ENCODE measurements at places on chromosomes 3 and 15. TPM values are rescaled to one million over a fixed set of nuclear protein-coding genes. Genes with fewer than 3 reads are reported as not detected.

DNA sequence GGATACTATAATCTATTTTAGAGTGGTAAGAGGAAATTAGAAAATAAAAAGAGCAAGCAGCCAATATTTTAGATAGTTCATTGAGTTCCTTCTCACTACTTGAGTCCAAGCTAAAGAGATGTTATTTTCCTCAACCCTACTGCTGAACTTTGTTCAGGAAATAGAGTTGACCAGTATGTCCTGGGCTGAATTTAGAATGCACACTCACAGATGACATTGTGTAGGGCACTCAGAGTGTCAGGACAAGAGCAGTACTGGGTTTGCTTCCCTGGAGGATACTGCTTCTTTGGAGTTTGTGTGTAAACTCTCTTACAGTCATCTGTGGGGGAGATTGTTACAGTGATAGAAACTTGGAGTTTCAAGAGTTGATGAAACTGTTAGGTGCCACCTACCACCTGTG lies 80.0 kb upstream of the AGBL1 start:
- no peak for DNase-seq

GRCh38 chr3:142888099-142888480 lies 793 bp downstream of the PCOLCE2 start:
- DNase-seq, result peak; percentile 25

GRCh38 chr3:188126276-188126675 lies 27.7 kb upstream of the LPP start:
- peak; percentile 84 for DNase-seq

GRCh38 chr3:124221422-124221821 lies 229.5 kb upstream of the ROPN1 start:
- peak; percentile 26 for DNase-seq

GRCh38 chr3:138440121-138440521 lies 5.7 kb downstream of the ESYT3 start:
- peak; percentile 50 for DNase-seq

GRCh38 chr15:73593304-73594074 lies 39.7 kb downstream of the NPTN start:
- DNase-seq, result peak; percentile 14

DNA sequence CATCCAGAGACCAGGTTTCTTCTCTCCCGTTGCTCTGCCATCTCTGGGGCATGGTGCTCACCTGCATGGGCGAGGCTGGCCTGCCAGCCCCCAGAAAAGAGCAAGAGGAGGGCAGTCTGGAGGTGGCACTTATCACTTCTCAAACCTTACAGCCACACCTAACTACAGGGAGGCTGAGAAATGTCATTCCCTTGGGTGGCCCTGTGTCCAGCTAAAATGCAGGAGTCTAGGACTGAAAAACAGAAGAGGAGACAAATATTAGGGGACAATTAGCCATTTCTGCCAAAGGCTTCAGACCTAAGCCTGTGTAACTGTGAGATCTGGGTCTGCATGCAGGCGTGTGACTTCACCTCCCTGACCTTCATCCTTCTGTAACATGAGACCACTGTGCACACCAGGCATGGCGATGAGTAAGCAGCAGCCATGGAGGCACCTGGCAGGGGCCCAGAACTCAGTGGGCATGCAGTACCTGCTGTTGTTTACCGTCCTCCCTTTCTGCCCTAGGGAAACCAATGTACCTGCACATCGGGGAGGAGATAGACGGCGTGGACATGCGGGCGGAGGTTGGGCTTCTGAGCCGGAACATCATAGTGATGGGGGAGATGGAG lies 83.4 kb downstream of the MESD start:
- peak; percentile 41 for DNase-seq

- no peak for DNase-seq
Observed at GRCh38 chr15:25236861-25237155, 202.0 kb downstream of the UBE3A start.

DNA sequence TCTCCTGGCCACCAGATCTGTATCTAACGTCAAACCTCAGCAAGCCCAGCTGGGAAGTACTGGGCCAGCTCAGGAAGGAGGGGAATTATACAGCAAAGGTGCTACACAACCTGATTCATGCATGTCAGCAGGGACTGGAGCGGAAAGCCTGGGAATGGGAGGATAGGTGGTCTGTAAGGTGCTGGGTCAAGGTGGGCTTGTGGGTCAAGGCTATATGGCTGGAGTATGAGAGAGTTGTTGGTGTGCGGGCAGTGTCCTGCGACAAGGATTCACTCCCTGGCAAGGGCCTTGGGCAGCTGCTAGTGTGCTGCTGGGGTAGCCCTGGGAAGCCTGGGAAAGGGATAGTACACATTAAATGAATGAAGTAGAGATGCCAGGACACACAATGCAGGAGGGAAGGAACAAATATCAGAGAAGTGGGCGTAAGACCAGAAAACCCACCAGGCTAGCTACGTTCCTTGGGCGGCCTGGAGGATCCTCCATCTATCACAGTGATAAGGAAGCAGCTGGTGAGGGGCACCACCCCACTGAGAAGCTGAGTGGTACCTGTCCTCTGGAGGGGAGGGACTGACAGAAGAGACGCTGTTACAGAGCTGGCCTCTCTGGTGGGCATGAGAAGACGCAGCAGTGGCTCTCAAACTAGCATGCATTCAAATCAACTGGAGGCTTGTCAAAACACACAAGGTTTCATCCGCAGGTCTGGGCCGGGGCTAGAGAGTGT lies 8.5 kb upstream of the SYNM start:
- DNase-seq, result no peak

- peak; percentile 79 for DNase-seq
Observed at GRCh38 chr15:48627260-48627940, 18.1 kb downstream of the FBN1 start.

GRCh38 chr3:99899603-99900002 lies 81.9 kb downstream of the CMSS1 start:
- no peak for DNase-seq

- peak; percentile 27 for DNase-seq
Observed at GRCh38 chr3:32117320-32117719, 10.9 kb downstream of the GPD1L start.

GRCh38 chr15:101697488-101697887 lies 26.8 kb downstream of the TARS3 start:
- no peak for DNase-seq

- DNase-seq, result no peak
Observed at GRCh38 chr3:195813916-195814640, 2.3 kb upstream of the MUC4 start.

IL20RB gene
- total RNA-seq, result 22.0 TPM

GATA2 gene
- 0.58 TPM for total RNA-seq

SRPRB gene
- 99.4 TPM for total RNA-seq

CD86 gene
- not detected for total RNA-seq

ADAMTS17 gene
- total RNA-seq, result 0.27 TPM

GHRL gene
- total RNA-seq, result not detected
